Right forelimb (tissue), 1 donor: ENCODE measurements at places on chromosomes 16 and 17.
A peak's percentile ranks its signal among the peaks of the same experiment; 100 is the strongest.

GRCh38 chr17:48060249-48060648 lies 12.1 kb downstream of the NFE2L1 start:
- no peak for DNase-seq

GRCh38 chr16:22903716-22904115 lies 89.8 kb downstream of the HS3ST2 start:
- no peak for DNase-seq

DNA sequence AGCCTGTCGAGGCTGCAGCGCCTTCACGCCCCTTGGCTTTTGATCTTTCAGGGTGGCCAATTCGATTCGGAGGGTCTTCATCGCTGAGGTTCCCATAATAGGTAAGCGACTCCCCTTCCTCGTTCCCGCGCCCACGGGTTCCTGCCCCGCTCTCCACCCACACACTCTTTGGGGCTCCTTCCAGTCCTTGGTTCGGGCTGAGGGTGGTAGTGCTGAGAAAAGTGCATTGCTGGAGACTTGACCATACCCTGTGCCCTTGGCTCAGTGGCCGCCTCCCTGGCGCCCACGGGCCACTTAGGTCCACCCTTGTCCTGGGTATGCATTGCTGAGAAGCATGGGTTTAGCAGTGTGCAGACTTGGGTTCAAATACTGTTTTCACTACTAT lies 491 bp downstream of the POLR2C start:
- DNase-seq = no peak

GRCh38 chr16:57159447-57159846 lies 26.4 kb downstream of the PSME3IP1 start:
- DNase-seq = no peak

DNA sequence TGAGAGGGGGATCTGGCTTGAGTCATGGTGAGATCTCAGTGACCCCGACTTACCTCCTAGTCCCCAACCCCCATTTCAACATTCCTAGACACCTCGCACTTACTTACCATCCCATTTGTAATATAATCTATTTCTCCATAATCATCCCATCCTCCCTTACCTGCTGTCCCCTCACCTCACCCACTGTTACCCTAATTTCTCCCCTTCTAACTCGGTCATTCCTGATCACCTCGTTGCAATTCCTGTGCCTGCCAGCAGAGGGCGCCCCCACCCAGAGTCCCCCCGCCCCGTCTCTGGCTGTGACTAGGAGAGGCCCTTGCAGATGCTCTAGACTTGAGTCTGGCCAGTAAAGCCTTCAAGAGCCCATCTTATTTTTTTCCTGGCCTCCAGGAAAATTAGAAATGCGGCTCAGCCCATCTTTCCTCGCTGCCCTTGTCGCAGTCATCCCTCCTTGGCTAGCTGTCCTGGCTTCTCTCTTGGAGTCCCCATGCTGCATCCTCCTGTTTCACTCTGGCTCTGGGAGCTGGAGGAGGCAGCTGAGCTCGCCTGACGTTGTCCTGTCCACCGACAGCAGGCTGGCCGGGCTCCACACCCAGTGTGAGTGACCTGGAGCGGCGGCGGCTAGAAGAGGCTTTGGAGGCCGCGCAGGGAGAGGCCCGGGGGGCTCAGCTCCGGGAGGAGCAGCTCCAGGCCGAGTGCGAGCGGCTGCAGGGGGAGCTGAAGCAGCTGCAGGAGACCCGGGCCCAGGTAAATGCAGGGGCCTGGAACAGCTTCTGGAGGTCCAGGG lies 5.0 kb downstream of the TBKBP1 start:
- DNase-seq = peak; percentile 83

DNA sequence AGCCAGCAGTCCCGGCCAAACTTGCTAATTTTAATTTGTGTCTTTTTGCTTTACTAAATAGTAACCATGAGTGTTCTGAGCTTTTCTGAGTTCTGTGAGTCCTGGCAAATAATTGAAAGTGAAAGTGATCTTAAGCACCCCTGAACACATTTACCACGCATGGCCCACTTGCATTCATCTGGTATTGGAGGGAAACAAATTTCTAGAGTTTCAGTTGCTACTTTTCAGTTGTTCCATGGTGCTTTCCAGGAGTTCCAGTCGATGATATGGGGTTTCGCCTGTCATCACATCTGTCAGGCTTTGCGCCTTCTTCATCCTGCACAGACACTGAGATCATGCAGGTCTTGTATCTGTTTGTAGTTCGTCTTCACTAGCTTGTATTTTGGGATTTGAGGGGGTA lies 44.1 kb downstream of the CRLF3 start:
- DNase-seq = no peak

DNA sequence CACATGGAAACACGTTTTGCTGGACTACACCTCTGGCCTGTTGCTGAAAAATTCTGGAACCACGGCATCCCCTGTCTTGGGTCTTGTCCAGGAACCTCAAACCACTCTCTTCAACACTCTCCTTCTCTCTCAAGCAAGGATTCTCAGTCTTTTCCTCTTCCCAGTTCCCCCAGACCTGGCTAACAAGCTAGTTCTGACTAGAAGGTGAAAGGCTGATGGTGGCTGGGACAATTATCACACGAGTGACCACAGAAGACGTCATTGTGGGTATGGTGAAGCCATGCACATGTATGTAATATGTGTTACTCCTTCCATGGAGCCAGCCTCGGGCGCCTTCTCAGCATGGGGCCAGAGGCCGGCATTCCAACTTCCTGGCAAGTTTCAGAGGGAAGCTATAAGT lies 123.0 kb downstream of the CDYL2 start:
- no peak for DNase-seq

GRCh38 chr17:55743103-55743679 lies 7.7 kb upstream of the PCTP start:
- DNase-seq = no peak

- DNase-seq = no peak
These were observed 266.0 kb downstream of the ENGASE start for GRCh38 chr17:79340333-79341221.

DNA sequence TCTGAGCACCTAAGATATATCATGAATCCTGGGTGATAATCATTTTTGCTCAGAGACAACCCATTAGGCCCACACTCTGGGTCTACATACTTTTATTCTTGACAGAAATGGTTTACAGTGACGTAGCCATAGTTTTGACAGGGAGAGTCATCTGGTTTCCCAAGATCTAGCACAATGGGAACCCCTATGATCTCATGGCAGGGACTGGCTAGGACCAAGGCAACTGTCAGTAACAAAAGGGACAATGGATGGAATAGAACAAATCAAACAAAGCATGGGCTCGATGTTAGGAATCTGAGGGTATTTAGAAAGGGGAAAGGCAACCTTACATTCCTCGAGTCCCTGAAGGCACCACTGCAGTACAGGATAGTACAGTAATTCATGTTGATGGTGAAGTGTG lies 20.5 kb downstream of the CFAP97D1 start:
- no peak for DNase-seq

DNA sequence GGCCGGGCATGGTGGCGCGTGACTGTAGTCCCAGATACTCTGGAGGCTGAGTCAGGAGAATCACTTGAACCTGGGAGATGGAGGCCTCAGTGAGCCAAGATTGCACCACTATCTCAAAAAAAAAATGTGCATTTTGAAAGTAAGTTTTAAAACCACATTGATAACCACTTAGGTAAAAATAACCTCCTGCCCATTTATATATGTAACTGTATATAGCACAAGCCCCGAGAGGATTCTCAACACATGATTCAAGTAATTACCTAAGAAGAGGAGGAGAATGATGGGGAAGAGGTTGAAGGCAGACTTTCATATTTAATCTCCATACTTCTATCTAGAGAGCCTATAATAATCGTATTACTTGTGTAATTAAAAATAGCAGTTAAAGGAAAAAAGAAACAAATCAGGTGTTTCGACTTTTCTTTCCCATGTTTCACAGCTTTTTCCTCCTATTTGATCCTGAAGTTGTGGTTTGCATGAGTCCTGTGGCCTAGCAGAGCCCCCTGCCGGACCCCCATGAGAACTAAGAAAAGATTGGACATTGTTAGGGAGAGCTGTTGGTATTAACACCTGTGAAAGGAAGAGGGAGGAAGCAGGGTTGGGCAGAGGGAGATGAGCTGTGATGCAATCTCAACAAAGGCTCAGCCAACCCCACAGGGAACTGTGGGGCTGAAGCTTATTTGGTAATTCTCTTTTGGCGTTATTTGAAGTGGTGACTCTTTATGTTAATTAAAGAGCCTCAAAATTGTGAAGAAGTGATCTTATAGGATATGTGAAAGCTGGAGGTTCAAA lies 22.1 kb downstream of the PMFBP1 start:
- no peak for DNase-seq

DNA sequence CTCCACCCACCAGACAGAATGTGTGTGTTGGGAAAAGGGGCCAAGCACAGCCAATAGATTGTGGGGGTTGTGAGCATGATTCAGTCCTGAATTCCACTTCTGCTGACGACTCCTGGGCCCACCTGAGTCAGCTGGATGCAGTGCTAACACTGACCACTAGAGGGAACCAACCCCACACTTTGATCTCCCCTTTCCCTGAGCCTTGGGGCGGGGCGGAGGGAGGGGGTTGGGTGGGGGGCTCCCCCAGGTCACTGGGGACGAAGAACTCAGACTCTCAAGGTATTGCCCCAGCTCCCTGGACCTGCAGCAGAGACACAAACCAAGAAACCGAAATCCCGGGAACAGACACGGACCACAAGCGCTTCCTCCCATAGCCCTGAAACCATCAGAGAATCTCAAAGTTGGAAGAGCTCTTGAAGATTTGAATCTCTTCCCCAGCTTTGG lies 621 bp upstream of the CSHL1 start:
- no peak for DNase-seq

DNA sequence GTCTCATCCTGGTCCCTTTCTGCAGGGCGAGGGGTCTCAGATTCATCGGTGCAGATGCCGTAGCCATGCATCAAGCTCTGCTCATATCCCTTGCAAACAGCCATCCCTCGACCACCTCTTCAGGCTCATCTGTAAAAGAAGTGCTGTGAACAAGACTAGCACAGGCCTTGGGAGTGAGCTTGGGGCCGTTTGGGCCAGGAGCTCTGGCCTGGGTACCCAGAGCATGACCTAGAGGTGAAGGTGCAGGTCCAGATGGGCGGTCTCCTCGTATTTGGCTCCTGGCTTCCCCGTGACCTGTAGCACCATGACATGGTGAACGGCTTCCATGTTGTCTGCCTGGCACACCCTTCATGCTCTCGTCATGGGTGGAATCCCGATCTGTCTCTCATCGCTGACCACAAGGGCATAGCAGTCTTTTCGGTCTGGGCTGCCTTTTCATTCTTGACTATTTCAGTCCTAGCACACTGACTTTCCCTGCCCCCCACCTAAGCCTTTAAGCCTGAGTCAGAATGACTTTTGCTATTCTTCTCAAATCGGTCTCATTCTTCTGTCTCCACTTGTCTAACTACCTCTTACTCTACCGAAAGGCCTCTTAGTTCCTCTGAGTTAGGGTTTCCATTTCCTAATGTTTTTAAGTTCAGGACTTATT lies 216.0 kb downstream of the FOXL1 start:
- DNase-seq = no peak

DNA sequence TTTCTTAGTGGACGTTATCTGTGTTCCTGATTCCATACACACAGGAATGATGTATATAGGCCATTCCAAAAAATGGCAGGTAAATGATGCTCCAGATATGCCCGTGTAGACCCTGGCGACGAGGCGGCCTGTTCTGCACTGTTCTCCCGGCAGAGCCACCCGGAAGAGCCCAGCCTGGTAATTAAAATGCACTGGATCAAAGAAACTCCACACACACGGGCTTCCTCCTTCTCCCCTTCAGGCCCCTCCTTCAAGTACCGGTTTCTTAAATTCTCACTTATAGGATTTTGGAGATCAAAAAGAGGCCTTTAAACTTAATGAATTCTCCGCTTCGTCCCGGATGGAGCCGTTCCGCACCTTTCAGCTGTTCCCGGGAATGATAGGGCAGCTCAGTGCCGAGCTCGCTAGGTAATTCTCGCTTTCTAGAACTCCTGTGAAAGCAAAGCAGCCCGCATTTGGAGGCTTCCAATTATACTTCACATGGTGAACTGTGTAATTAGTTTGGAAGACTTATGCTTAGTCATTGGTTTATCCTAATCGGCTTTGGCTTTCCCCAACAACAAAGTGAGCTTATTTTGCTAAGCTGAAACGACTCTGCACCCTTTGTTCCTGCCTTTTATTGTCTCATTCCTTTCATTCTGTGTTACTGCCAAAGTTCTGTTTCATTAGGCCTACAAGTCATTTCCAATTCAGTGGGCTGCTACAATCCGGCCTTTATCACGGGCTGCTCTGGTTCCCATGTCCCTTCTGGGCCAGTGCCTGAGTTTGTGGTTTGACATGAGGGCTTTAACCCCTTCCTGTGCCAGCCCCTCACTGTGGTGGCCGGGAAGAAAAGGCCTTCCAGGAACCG lies 150.0 kb downstream of the MSI2 start:
- no peak for DNase-seq

GRCh38 chr17:60661489-60661888 lies 16.2 kb upstream of the BCAS3 start:
- no peak for DNase-seq

GRCh38 chr17:47239967-47240651 lies 13.5 kb upstream of the ITGB3 start:
- DNase-seq = peak; percentile 65

DNA sequence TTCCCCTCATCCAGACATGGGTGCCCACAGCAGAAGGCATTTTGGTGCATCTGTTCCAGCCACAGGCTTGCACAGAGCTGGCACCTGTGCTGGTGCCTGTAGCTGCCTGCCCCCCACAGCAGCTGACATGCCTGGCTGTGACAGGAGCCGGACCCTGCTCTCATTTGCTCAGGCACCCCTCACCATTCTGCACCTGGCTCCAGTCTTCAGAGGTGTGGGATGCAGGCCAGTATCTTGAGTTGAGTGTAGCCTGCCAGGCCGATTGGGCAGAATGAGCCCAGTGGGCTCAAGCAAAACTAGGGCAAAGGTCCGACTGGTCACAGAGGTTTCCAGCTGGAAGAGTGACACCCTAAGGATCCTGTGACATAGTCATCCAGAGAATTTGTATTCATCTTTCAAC lies 887.7 kb downstream of the CDH11 start:
- no peak for DNase-seq

- no peak for DNase-seq
These were observed 139.5 kb downstream of the CMIP start for GRCh38 chr16:81583893-81584631.

GRCh38 chr17:72591289-72592241 lies 470.7 kb downstream of the SOX9 start:
- peak; percentile 63 for DNase-seq

- DNase-seq = peak; percentile 67
These were observed at the start of gene MEIOC for GRCh38 chr17:44655983-44656710. Gene MEIOC (plus strand): TSS chr17:44656468. CDS start chr17:44656614, 146 bp downstream.

GRCh38 chr16:66902648-66903543 lies 15.8 kb downstream of the CDH16 start:
- no peak for DNase-seq

DNA sequence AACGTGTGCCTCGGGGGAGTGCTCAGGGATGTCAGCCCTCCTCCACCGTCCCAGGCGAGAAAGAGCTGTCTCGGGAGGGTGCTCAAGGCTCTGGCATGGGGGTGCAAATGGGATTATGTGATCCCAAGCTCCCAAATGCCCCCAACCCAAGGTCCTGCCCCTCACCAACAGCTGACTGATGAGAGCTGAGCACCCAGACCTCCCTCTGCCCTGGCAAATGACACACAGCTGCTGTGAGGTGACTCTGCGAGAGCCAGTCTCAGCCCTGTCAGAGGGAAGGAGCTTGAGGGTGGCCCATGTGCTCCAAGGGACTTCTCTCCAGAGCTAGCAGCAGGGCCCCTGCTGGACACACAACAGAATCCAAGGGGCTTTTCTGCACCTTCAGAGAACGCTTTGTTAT lies 7.7 kb downstream of the CDH5 start:
- DNase-seq = peak; percentile 34

- DNase-seq = no peak
These were observed 63.6 kb downstream of the NUP93 start for GRCh38 chr16:56793492-56793891.

- no peak for DNase-seq
These were observed 11.9 kb downstream of the IKZF3 start for GRCh38 chr17:39852239-39852638.
